Endodermal cell (in vitro differentiated cells): ENCODE measurements at places on chromosomes 6 and 20. TPM values are rescaled to one million over a fixed set of nuclear protein-coding genes. Genes with fewer than 3 reads are reported as not detected.

- H3K4me1 ChIP-seq, result no peaks in the 10 kb centered on the region
- no peak overlapping the region for H3K27ac ChIP-seq
- DNase-seq, result no peak
- no peaks in the 10 kb centered on the region for H3K36me3 ChIP-seq
- H3K27me3 ChIP-seq, result no peaks in the 10 kb centered on the region
These were observed 2177.4 kb upstream of the DEFB115 start for GRCh38 chr20:29079769-29080690.

DNA sequence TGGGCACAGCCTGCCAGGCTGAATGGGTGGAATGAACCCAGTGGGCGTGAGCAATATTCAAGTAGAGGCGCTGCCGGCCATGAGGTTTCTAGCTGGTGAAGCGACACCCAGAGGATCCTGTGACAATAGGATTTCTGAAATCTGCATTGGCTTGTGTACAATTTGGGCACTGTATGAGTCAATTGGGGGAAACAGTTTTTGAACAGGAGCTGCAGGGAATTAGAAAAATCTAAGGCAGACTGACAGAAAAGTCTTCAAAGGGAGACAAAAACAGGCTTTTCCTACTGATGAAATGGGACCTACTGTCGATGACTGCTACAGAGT is 148.8 kb upstream of the PROKR2 start:
- H3K27ac ChIP-seq, result no peak overlapping the region
- no peaks in the 10 kb centered on the region for H3K36me3 ChIP-seq
- H3K27me3 ChIP-seq, result no peaks in the 10 kb centered on the region

Gene SASH1
- 4.6 to 19.2 TPM (median 4.8 TPM) in 3 replicates for total RNA-seq

Gene TRIM15
- not detected in 3 replicates for total RNA-seq

GRCh38 chr6:130796313-130796905 is 30.8 kb upstream of the SMLR1 start:
- DNase-seq, result no peak
- no peak overlapping the region for H3K4me3 ChIP-seq
- no peaks in the 10 kb centered on the region for H3K36me3 ChIP-seq
- no peak overlapping the region for H3K27ac ChIP-seq
- H3K4me1 ChIP-seq, result no peaks in the 10 kb centered on the region

Gene MACROD2
- 2.0 and 2.3 TPM in 2 replicates for total RNA-seq

DNA sequence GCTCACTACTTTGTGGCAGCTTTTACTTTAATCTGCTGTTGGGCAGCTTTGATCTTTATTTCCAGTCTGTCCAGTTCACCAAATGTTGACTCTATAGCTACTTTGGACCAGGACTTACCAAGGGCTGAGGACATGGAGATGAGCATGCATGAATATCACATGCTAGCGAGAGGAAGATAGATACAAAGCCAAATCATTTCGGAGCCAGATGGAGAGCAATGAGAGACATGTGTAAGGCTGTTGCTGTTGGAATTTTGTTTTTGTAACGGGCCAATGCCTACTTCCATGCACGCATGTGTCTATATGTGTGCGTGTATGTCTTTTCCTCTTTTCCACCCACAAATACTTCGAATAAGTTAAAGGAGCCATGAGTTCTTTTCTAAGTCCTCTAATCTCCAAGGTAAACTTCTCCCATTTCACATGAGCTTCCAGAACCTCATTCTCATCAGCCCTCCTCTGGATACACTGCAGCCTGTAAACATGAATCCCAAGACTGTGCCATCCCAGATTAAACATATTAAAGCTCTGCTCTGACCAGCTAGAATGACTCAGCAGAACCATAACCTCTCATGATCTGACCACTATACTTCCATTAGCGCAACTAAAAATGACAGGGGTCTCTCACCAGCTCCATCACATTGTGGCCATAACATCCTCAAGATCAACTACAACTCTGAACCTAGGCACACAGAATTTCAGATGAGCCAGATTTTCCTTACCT is 160.7 kb downstream of the LRFN2 start:
- H3K4me3 ChIP-seq, result no peak overlapping the region
- DNase-seq, result no peak
- H3K27ac ChIP-seq, result no peak overlapping the region
- H3K4me1 ChIP-seq, result no peaks in the 10 kb centered on the region
- no peaks in the 10 kb centered on the region for H3K27me3 ChIP-seq

GRCh38 chr20:17445543-17445942 is 85.6 kb downstream of the BFSP1 start:
- H3K36me3 ChIP-seq, result no peaks in the 10 kb centered on the region
- no peak overlapping the region for H3K27ac ChIP-seq
- H3K27me3 ChIP-seq, result no peaks in the 10 kb centered on the region

Gene IL22RA2
- total RNA-seq, result not detected in 2 replicates

GRCh38 chr6:108689272-108690161 is 128.8 kb downstream of the FOXO3 start:
- H3K27me3 ChIP-seq, result no peaks in the 10 kb centered on the region
- no peaks in the 10 kb centered on the region for H3K36me3 ChIP-seq
- no peaks in the 10 kb centered on the region for H3K4me1 ChIP-seq

DNA sequence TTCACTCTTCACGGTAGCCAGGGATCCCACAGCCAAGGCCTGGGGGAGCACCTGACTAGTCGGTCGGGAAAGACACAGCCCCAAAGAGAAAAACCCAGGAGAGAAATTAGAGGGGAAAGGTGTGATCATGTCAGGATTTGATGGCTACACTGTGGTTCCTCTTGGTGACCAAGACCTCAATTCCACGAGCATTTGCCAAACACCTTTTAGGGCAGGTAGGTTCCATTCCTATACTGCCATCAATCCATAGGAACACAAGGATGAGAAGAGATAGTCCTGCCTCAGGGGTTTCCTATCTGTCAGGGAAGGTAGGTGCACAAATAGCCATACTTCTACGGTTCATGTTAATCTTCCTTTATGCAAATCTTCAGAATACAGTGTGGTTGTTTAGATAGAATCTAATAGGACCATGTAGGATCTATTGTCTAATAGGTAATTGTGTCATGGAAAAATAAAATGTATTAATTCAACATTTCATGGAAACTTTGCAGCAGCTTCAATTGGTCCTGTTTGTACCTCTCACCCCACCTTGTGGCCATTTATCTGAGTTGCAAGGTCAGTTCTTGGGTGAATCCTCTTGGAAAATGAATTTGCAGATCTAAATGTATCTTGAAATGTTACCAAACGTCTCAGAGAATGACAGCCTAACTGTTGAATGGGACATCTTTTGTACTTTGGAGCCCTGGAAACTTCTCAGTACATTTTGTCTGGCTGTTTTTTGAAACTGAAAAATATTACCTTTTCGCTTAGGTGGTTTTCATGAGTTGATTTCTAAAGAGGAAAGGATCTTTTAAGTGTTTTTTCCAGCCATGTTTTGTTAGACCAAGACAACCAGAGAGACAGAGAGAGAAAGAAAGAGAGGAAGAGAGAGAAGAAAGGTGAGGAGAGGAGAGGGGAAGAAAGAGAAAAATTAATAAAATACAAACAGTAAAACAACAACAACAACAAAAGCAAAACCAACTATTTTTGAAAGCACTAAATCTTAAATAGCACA is 33.7 kb upstream of the IYD start:
- no peaks in the 10 kb centered on the region for H3K36me3 ChIP-seq
- DNase-seq, result peak; percentile 81
- no peak overlapping the region for H3K27ac ChIP-seq
- no peak overlapping the region for H3K4me3 ChIP-seq

DNA sequence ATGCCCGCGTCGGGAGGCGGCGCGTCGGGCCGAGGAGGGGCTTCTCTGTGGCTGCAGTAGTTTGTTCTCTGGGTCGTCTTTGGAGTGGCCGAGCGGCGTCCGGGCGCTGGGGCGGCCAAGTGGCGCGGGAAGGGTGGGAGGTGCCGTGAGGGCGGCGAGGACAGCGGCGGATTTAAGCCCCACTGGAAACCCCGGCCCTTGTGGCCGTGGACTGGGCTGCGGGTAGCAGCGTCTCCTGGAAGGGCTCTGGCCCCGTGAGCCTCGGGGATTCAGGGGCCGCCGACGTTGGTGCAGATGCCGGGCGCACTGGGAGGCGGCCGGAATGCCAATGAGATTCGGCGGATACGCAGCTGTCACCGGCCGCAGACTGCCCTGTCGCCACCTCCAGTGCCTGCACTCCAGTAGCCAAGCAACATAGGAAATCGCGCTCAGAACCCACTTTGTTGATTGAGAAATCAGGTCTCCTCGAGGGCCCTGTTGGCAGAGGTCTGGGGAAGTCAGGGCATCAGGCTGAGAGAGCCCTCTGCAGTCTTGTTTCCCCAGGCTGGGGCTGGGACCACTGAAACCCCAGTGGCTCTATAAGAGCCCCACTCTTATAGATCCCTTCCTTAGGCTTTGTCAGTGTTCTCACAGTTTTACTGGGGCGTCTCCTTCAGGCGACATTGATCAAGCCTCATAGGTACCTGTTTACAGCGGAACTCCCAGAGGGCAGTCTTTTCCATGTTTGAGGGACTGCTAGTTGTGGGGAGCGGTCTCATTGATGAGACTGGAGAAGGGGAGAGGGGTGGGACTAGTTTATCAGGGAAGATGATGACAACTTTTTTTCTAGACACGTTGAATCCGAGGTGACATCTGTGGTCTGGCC is 642 bp downstream of the GZF1 start:
- H3K27ac ChIP-seq, result peak overlapping the region; percentile 92
- peak overlapping the region; percentile 85 for H3K4me3 ChIP-seq
- peaks cover 4% of the 10 kb centered on the region for H3K4me1 ChIP-seq

GRCh38 chr20:53757472-53757913 is 163.9 kb upstream of the ZNF217 start:
- peak overlapping the region; percentile 17 for H3K27ac ChIP-seq

DNA sequence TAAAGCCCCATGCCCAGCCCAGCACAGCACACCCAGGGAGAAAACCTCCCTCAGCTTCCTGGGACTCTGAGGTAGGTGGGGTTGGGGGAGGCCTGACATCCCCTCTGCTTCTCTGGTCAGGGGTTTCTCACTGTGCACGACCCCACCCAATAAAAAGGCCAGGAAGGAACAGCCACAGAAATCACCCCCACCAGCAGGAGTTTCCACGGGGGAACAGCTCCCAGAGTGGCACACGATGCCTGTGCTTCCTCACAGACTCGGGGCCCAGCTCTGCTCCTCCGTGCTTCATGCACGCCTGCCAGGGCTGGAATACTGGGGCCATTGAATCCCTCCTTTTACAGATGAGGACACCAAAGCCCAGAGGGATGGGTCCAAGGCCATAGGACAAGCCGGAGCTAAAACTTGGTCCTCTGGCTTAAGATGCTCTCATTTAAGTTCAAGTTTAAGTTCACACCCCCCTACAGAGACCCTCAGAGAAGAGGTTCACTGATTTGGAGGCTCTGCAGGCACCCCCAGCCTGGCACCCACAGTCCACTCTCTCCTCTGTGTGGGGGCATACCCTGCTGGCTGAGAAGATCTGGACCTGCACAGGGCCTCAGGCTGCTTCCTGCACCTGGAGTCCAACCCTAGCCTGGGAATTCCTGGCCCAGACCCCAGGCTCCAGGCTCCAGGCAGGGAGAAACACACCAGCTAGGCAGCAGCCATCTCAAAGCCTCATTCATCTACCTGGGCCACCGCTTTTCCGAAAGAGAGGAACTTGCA is 14.3 kb downstream of the ACSS1 start:
- H3K27me3 ChIP-seq, result peaks cover 14% of the 10 kb centered on the region
- no peaks in the 10 kb centered on the region for H3K4me1 ChIP-seq
- no peak for DNase-seq
- H3K36me3 ChIP-seq, result no peaks in the 10 kb centered on the region

Gene ACSS1
- 0.22 and 0.23 TPM in 2 replicates for total RNA-seq

- H3K27ac ChIP-seq, result no peak overlapping the region
- H3K4me1 ChIP-seq, result peaks cover 3% of the 10 kb centered on the region
- H3K36me3 ChIP-seq, result peaks cover 52% of the 10 kb centered on the region
- peak; percentile 65 for DNase-seq
- no peaks in the 10 kb centered on the region for H3K27me3 ChIP-seq
These were observed 810 bp downstream of the MRPL18 start for GRCh38 chr6:159790956-159791598.

DNA sequence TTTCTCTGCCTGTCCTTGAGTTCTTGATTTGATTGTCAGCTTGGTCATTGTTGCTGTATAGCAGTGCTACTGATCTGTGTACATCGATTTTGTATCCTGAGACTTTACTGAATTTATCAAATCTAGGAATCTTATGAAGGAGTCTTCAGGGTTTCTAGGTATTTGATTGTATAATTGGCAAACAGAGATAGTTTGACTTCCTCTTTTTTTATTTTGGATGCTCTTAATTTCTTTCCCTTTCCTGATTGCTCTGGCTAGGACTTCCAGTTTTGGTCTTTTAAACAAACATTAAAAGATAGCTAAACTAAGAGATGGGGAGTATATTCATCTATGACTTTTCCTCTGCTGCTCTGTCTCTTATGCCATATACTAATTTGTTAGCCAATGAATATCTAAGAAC is 62.4 kb downstream of the NCOA7 start:
- H3K27me3 ChIP-seq, result no peaks in the 10 kb centered on the region
- H3K4me3 ChIP-seq, result no peak overlapping the region
- H3K36me3 ChIP-seq, result no peaks in the 10 kb centered on the region
- no peak overlapping the region for H3K27ac ChIP-seq

DNA sequence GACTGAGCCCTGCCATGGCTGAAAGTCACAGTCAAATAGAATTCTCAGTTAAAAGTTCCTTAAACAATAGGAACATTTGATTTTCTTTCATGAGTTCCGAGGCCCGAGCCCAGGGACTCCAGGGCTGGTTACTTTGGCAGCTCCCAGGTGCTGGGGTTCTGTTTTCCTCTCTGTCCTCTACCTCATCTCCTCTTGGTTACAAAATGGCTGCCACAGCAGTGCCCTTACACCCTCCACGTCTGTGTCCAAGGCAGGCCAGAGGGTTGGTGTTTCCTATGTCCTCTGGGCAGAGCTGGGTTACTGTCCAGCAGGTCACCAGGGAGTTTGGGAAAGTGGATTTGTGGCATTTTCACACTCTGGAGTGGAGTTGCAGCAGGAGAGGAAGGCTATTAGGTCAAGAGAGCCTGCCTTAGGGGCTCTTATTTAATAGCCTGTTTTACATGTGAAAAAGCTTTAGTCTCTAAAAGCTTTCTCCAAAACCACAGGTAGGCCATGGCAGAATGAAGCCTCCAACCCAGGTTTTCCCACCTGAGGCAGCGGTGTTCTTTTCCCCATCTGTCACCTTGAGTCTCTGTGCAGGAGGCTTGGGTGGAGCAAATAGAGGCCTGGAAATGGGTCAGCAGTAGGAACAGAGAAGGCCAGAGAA is 111.0 kb downstream of the DTD1 start:
- no peaks in the 10 kb centered on the region for H3K27me3 ChIP-seq
- no peaks in the 10 kb centered on the region for H3K4me1 ChIP-seq
- no peak overlapping the region for H3K27ac ChIP-seq
- H3K4me3 ChIP-seq, result no peak overlapping the region
- DNase-seq, result no peak

GRCh38 chr6:140017470-140017869 is 643.0 kb upstream of the CITED2 start:
- no peaks in the 10 kb centered on the region for H3K27me3 ChIP-seq
- H3K4me3 ChIP-seq, result no peak overlapping the region
- DNase-seq, result no peak
- H3K4me1 ChIP-seq, result no peaks in the 10 kb centered on the region
- no peaks in the 10 kb centered on the region for H3K36me3 ChIP-seq

Gene TSPO2
- not detected in 3 replicates for total RNA-seq

- no peaks in the 10 kb centered on the region for H3K36me3 ChIP-seq
- H3K27me3 ChIP-seq, result no peaks in the 10 kb centered on the region
- no peak overlapping the region for H3K27ac ChIP-seq
- H3K4me1 ChIP-seq, result no peaks in the 10 kb centered on the region
- no peak for DNase-seq
These were observed 499.6 kb downstream of the RFPL4B start for GRCh38 chr6:112846681-112847080.

Gene STMND1
- not detected in 2 replicates for total RNA-seq
